Stimulated activated CD4-positive, alpha-beta T cell treated with anti-CD3 and anti-CD28 coated beads, Interleukin-4, amount 100 ng/mL, for 1 hour (primary cell): ENCODE measurements at places on chromosomes 1 and 21.

DNA sequence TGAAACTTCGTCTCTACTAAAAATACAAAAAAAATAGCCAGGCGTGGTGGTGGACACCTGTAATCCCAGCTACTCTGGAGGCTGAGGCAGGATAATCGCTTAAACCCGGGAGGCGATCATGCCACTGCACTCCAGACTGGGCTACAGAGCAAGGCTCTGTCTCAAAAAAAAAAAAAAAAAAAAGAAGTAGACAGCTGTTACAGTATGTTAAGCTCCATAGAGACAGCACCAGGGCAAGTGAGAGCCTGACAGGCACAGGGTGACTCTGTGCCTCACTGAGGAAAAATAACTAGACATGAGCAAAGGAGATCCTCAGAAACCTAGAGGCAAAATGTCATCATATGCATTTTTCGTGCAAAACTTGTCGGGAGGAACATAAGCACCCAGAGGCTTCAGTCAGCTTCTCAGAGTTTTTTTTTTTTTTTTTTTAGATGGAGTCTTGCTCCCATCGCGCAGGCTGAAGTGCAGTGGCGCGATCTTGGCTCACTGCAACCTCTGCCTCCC, 9.0 kb upstream of the PRDX1 start:
- DNase-seq = no peak

DNA sequence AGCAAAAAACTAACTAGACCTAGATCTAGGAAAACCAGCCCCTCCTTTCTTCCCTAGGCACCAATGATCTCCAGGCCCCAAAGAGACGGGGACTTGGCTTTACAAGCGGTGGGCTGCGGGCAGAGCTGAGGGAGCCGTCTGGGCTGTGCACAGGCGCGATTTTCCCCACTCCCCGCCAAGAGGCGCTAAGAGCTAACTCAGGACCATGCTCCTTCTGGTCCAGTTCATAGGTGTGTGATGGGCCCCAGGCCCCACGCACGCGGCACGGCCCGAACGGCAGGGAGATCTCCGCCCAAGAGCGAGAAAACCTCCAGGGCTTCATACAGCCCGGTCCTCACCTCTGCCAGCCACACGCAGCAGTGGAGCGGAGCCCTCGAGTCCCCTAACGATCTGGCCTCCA, 7.5 kb upstream of the GPR153 start:
- no peak for DNase-seq

DNA sequence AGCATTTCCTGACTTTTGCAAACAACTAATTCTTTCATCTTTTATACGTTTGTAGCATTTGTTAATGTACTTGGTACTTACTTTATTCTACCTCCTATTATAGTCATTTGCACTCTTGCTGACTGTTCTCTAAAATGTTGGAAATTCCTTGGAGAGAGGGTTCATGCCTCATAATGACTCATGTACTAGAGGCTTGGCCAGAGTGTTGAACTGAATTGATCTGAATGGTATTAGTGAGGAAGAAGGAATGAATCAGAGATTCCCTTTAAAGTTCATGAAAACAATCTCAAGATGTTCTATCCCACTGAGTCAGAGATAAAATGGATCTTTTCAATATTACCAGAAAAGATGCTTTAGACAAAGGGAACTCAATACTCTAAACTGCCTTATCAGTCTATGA, 383.4 kb downstream of the SEC16B start:
- no peak for DNase-seq

GRCh38 chr1:110671361-110671760, 3.4 kb downstream of the KCNA3 start:
- DNase-seq = no peak

DNA sequence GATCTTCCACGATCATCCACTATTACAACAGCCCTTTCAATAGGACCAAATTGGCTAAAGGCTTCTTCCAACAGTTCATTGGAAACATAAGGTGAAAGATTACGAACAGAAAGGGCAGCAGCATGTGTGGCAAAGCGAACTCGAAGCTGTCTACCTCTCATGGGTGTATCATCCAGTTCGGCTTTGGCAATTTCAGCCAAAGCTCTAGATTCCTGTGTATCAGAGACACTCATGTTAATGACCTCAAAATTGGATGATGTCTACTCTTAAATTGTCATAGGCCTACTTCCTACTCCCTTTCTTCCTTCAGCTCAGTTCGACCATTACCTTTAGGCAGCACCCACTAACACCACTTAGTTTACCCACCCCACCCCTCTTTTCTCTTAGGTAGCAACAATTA, 2.2 kb downstream of the SFPQ start:
- DNase-seq = no peak

- no peak for DNase-seq
Observed at GRCh38 chr1:27634985-27635367, at the start of gene FGR. TSS of gene FGR (minus strand) at chr1:27635185. CDS start at chr1:27623916, 11,269 bp downstream.
